ENCODE measurements at places on chromosomes 2 and 18. TPM values are rescaled to one million over a fixed set of nuclear protein-coding genes. Genes with fewer than 3 reads are reported as not detected.

The DPYSL5 gene
- total RNA-seq, result 0.11 TPM

The CCDC102B gene
- total RNA-seq, result 2.7 TPM

- no peak for DNase-seq
Observed at GRCh38 chr2:114735126-114735525, 292.7 kb downstream of the DPP10 start.

- DNase-seq, result no peak
Observed at GRCh38 chr2:6946722-6947121, 29.5 kb downstream of the RNF144A start.

DNA sequence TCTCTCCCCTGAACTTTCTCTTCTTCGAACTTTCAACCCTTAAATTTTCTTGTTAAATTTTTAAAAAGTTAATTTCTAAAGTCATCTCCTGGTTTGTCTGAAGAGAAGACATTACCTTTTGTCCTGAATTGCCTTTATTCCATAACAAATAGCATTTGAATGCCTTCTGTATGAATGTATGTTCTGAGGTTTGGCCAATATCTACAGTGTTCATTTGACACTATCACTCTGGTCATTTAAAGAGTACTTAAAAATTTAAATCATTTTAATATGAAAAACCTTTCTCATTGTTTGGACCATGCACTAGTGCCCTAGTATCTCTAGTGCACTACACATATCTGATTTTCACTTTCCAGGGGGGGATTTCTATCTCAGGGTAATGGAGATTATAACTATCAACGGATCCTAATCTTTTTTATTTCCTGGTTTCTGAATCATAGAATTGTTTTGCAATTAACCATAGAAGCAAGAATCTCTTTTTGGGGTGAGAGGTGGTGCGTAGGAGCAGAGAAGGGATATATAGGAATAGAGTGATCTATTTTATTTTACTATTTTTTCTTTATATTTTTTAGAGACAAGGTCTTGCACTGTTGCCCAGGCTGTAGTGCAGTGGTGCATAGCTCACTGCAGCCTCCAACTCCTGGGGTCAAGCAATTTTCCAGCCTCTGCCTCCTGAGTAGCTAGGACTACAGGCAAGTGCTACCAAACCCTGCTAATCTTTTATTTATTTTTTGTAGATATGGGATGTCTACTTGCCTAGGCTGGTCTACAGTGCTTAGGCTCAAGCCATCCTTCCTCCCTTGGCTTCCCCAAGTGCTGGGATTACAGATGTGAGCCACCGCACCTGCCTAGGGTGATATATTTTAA is 25.5 kb downstream of the TANC1 start:
- DNase-seq, result no peak

All from left colon (tissue), 2 donors.